ENCODE measurements at places on chromosomes 11 and 22.
A peak's percentile ranks its signal among the peaks of the same experiment; 100 is the strongest.

- DNase-seq: no peak
Observed at GRCh38 chr11:102117472-102118113, 7.3 kb downstream of the YAP1 start.

GRCh38 chr11:117973503-117973860 is 12.7 kb upstream of the IL10RA start:
- no peak for DNase-seq

DNA sequence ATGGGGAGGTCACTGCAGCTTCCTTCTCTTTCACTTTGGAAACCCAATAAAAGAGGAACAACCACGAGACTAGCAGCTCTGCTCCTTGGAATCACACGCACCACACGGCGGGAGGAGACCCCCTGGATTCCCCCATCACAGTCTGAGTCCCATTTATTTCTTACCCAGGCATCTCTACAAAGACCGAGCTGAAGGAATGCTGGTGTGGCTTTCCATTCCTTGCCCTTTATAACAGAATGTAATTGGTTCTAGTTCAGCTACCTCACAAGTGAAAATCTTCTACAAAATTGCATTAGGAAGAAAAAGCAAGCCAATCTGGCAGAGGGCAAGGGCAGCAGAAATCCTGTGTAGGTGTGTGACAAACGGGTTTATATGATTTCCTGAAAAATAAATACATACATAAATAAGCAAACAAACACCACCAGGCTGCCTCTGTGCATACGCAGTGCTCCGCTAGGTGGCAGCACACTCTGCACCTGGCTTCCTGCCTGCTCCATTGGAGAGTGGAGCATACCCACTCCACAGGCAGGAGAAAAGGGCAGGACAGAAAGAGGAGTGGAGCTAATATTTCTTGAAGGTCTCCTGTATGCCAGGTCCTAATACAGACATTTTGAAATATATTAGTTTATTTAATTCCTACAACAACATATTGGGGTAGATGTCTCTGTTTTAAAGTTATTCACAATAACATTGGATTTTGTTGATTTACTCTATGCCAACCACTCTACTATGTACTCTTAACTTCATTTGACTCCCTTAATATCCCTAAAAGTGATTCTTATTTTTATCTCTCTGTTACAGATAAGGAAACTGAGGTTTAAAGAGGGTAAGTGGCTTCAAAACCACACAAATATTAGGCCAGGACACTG is 673.1 kb downstream of the KCNA4 start:
- DNase-seq: no peak

- DNase-seq: no peak
Observed at GRCh38 chr11:19232910-19233503, 7.7 kb downstream of the E2F8 start.

- no peak for DNase-seq
Observed at GRCh38 chr22:23833017-23833751, 5.6 kb downstream of the DERL3 start.

- no peak for DNase-seq
Observed at GRCh38 chr11:15112131-15112541, 2.6 kb upstream of the INSC start.

DNA sequence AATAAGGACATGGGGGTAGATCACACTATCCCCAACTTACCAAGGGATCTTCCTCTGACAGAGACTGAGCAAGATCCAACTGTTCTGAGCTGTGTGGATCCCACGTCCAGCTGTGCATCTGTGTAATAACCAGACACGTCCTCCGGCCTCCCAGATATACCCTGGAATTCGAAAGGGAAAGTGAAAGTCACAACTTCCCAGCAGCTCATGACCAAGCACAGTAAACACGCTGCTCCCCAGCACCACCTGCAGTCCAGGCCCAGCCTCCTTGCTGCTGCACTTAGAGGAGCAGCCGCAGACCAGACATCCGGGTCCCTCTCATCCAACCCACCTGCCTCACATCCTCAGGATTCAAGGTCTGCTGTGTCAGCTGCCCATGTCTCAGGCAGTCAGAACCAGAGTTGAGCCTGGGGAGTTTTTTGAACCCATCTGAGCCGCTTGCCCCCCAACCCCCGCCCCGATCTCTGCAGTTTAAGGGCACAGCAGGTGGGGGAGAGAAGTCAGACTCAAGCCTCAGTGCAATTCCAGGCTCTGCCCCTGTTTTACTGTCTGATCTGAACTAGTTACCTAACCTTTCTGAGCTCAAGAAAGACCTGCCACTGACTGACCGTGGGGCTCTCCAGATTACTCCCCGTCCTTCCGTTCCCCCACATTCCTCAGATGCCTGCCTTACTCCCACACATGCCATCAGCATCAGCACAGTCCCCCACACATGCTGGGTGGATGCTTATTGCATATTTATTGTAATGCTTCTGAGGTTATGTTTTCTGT is at the start of gene APOL2:
Gene APOL2 (minus strand): TSS at position 127 of the 771 bp plus-strand sequence. CDS start 6,365 bp downstream, outside the sequence.
- DNase-seq: peak; percentile 68

DNA sequence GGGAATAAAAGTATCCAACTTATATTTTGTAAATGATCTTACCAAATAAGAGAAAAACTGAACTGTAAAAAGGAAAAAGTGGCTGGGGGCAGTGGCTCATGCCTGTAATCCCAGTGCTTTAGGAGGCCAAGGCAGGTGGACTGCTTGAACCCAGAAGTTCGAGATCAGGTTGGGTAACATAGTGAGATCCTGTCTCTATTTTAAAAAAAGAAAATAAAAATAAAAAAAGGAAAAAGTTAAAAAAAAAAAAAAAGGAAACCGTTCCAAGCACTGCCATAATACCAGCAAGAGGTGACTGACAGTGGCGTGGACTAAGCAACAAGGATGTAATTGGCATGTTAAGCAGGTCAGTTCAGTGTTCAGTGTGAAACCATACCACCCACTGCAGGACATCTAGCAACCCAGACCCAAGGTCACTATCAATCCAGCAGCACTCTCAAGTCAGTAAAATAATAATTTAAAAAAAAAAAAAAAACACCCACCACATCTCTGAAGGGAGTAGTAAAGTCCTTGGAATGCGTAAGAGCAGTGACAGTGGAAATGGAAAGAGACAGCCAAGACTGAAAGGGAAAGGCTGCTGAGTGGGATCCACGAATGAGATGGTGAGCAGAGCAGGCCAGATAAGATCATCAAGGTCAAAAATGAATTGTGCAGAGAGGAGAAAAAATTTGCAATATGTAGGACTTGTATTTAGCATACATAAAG is 43.6 kb downstream of the MAPK1 start:
- DNase-seq: no peak

- no peak for DNase-seq
Observed at GRCh38 chr22:30607300-30607930, 441 bp downstream of the TCN2 start.

DNA sequence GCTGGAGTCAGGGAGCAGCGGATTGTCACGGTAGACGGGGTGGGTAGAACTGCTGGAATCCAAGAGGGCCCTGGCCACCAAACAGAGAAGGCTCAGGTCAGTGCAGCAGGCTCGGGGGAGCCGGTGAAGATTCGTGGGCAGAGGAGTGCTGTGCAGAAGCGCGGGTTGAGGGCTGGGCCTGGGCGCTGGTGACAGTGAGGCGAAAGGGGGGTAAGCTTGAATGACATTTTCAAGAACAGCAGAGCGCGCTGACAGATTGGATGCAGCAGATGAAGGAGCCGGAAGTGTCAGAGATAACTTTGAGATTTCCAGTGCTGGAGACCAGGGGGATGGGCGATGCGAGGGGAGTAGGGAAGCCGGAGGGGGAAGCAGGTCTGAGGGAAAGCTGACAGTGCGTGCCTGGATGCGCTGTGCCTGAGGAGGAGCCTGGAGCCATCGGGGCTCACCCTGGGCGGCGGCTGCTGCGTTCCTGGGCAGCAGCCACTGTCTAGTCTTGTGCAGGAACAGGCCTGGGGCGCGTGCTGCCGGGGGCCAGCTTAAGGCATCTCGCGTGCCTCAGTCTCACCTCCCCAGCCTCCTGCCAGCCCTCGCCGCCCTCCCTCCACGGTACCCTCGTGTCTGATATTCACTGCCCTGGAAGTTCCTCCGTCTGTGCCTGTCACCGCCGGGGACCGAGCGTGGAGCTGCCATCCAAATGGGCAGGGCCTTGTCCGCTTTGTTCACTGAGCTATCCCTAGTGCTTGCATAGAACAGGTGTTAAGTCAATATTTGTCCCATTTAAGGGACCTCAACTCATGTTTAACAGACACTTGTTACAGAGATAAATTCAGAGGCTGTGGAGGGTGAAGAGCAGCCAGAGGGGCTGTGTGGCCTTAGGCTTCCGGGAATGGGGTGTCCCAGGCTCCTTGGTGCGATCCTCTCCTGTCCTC is 5.2 kb downstream of the GRIK4 start:
- DNase-seq: no peak

DNA sequence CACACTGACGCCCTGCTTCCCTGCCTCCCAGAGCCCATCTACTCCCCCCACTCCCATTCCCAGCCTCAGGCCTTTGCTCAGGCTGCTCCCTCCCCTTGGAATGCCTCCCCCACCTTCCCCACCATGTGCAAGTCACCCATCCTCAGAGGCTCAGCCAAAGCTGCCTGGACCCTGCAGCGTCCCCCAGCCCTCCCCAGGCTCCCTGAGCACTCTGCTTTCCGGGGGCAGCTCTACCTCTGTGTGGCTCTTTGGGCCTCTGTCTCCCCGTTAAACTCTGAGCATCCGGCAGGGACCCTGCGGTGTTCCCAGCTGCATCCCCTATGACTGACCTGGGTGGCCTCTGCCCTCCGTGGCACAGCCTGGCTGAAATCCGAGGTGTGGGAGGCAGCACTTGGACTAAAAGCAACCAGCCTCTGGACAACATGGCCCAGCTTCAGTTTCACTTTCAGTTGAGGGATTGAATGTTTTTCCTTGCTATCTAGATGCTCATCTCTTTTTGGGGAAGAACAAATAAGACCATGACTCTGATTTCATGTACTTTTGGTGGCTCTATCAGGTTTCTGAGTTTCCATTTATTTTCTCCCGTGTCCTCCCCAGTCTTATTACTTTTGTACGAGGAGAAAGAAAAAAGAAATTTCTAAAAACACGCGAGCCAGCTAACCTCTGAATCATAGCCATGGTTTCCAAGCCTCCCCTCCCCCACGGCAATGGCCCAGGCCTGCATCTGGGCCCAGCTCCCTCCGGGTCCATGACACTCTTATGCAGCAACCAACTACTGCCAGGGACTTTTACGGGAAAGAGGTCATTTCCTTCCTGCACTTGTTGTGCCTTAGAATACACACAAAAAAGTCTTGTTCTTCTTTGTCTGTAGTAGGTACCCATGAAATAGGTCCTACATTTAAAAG is 3.8 kb downstream of the APOL3 start:
- DNase-seq: peak; percentile 42

DNA sequence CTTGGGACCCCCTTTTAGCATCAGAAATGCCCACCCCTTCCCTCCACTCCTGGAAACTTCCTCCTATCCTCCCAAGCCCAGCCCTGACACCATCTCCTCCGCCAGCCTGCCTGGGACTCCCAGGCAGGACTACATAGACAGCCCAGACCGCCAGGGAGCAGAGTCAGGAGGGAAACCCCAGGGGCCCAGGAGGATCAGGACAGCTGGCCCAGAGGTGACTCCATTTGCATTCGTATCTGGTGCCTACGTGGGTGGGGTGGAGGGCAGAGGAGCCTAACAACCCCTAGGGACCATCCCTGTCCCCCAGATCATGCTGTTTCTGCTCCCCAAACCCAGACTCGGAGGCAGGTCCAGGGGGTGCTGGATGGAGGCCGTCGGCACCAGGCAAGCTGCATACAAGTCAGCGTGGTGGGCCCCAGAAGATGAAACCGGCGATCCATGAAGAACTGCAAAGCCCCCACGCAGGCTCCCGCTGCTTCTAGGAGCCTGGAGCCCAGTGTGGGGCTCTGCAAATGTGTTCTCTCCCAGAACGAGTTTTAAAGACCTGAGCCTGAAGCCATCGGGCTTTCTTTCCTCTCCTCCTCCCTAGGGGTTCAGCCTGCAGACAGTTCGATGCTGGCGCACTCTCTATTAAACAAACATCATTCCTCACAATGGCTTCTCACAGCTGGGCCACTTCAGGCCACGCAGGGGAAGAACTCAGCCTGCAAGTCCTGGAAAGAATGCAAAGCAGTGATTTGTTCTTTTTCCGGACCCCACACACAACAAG is 1506.8 kb downstream of the BRD1 start:
- DNase-seq: no peak

DNA sequence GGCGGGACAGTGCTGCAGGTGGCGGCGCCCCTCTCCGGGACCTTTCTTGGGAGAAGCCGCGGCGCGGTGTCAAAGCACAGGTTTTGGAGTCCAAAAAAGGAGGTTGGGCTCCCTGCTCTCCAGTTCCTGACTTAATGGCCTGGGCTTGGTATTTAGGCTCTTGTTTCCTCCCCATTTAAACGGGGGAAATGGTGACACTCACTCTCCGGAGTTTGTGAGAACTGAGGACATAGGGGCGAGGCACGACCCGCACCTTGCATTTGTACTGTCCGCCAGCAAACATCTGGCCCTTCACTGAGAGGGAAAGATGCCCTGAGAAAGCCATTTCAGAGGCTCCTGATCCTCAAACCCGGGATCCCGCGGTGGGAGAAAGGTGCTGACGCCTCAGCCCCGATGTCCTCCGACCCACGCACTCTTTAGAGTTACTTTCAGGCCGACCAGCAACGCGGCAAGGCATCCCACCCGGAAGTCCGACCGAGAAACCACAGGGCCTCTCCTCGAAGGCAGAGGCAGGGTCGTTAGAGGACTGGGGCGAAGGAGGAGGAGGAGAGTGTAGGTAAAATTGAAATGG is 2.9 kb upstream of the WDR74 start:
- DNase-seq: no peak

DNA sequence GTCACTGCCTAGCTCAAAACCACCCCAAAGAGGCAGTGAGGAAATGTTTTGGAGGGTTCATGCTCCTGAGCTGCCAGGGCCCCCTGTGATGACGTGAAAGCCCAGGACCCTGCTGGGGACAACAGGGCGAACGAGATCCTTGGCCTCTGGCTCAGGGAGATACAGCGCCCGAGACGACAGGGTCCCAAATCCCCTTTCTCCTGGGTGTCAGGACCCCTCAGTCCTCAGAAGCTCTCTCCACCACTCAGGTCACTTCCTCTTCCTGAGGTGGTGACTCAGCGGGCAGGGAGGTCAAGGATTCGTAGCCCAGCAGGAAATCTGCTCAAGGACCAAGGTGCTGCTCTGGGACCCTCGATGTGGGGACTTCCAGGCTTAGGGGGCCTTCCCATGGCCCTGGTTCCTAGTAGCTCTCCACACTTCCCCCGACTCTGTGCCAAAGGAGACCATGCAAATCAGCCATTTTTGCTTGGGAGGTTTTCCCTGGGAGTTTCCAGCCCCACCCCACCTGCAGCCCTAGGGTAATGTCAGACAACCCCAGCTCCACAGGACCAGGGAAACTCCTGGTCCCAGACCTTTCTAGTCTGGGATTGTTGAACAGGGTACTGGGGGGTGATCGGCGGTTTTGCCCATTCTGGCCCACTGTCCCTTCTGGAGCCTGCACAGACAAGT is 12.8 kb downstream of the BCL9L start:
- no peak for DNase-seq

DNA sequence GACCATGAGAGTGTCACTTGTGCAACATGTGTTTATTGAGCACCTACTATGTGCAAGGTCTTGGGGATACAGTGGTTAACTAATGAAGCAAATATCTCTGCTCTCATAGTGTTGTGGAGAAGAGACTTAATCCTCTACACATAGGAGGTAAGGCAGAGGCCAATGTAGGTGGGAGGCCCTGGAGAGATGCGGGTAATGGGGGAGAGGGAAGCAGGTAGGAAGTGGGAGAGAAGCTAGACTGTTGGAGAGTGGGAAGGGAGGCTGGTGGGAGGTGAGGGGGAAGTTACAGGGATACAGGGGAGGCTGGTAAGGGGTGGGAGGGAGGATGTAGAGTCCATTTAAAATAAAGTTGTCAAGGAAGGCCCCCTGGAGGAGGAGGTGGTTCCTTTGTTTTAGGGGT is 240.0 kb downstream of the MIAT start:
- no peak for DNase-seq

- no peak for DNase-seq
Observed at GRCh38 chr11:32152216-32152615, 61.3 kb downstream of the RCN1 start.

- DNase-seq: no peak
Observed at GRCh38 chr11:64897381-64898075, 19.1 kb upstream of the EHD1 start.
